ENCODE measurements at places on chromosomes 11 and 22.
A peak's percentile ranks its signal among the peaks of the same experiment; 100 is the strongest.

- no peak for DNase-seq
Measured at GRCh38 chr11:131288521-131289091, 81.8 kb upstream of the NTM start.

DNA sequence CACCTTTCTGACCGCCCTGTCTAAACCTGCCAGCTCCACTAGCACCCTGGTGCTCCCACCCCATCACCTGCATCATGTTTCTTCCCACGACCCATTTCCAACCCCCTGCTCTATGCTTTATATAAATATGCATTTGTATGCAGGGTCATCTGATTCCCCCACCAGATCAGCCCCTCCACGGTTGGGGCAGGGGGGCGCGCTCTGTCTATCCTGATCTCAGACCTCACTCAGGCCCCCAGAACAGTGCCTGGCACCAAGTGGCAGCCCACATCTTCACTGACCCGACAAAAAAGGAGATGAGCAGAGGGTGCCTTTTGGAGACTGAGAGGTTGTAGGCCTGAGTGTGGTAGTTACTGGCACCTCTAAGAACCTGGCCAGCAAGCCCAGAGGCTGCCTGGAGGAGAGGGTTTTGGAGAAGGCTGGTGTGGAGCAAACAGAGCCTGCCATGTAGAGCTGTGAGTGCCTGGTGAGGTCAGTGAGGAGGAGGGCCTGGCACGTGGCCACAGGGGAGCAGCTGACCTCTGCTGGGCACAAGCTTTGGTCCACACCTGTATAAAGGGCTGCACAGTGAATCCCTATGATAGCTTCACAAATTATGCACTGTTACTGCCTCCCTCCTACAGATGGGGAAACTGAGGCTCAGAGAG lies 86.3 kb upstream of the RTL6 start:
- DNase-seq: no peak

DNA sequence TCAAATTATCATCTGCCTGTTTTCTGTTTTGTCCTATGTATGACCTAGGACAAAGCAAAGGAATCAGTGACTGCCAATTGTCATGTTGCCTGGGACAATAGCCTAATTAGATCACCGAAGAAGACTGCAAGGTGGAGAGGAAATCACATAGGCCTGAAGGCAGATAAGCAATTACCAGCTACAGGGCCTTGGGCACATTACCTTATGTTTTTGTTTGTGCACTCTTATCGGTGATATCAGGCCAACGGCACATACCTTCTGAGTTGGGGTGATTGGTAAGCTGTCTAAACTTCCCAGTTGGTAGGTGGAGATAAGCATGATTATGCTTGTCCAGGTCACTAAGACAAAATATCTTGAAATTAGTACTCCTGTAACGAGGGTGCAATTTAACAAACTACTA lies 58.1 kb upstream of the FAM181B start:
- no peak for DNase-seq

- no peak for DNase-seq
Measured at GRCh38 chr22:36352803-36353507, 34.8 kb downstream of the MYH9 start.

- DNase-seq: no peak
Measured at GRCh38 chr22:41367039-41367679, 14.6 kb upstream of the TEF start.

GRCh38 chr11:8055091-8055835 lies 25.7 kb upstream of the TUB start:
- DNase-seq: no peak

DNA sequence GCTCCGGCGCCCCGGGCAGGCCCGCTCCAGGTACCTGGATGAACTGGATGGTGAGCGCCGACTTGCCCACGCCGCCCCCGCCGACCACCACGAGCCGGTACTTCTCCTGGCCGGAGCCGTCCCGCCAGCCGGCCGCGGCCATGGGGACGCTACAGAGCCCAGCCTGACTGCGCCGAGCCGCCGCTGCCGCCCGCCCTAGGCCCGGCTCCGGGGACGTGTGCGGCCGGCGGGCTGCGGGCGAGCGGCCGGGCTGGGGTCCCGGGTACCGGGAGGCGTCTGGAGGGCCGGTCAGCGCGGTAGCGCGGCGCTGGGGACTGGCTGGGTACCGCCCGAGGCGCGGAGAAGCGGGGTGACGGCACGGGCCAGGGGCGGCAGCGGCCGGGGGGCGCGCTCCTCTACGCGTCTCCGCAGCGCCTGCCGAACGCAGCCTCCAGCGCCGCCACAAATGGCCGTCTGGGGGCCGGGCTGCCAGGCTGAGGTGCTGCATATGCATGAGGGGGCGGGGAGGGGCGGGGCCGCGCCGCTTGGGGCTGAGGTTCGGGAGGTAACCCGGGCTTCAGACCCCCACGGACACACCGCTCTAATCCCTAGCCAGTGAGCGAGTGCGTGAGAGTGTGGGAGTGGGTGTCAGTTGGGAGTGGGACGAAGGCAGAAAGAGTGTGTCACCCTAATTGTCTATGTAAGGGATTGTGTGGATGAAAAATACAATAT lies at the start of gene RRAS2:
Gene RRAS2, minus strand, starts transcription at position 455 of the 711 bp plus-strand sequence. Its CDS starts 313 bp downstream, at position 142.
- DNase-seq: peak; percentile 75

- no peak for DNase-seq
Measured at GRCh38 chr11:119339589-119340334, 921 bp downstream of the C1QTNF5 start.

- DNase-seq: peak; percentile 65
Measured at GRCh38 chr11:117843666-117844484, 19.3 kb upstream of the FXYD2 start.

- DNase-seq: no peak
Measured at GRCh38 chr11:65921033-65921555, 1.9 kb downstream of the DRAP1 start.

- DNase-seq: no peak
Measured at GRCh38 chr11:8739309-8739793, 56.8 kb downstream of the RPL27A start.

GRCh38 chr11:63767565-63768236 lies 874 bp downstream of the ZFTA start:
- no peak for DNase-seq

GRCh38 chr11:79314906-79315689 lies 125.7 kb downstream of the TENM4 start:
- no peak for DNase-seq
